ENCODE measurements at places on chromosomes 3 and 15. TPM values are rescaled to one million over a fixed set of nuclear protein-coding genes. Genes with fewer than 3 reads are reported as not detected.

Gene TMEM89
- not detected for total RNA-seq

GRCh38 chr15:77671362-77672056, 38.8 kb upstream of the LINGO1 start:
- no peak for DNase-seq

Gene GATM
- total RNA-seq: 0.87 TPM

Gene APOD
- not detected for total RNA-seq

- DNase-seq: no peak
These were observed 58.8 kb downstream of the SMARCC1 start for GRCh38 chr3:47722859-47723258.

Gene GOLGA8O
- total RNA-seq: 0.95 TPM

Gene GUCA1C
- not detected for total RNA-seq

- DNase-seq: no peak
These were observed at the start of gene CCDC54 for GRCh38 chr3:107377151-107377550. CCDC54 (plus strand) TSS chr3:107377439; CDS start chr3:107377588, 149 bp downstream.

- DNase-seq: no peak
These were observed 1497.4 kb upstream of the CADM2 start for GRCh38 chr3:83461411-83461810.

Gene SLC24A5
- total RNA-seq: not detected

DNA sequence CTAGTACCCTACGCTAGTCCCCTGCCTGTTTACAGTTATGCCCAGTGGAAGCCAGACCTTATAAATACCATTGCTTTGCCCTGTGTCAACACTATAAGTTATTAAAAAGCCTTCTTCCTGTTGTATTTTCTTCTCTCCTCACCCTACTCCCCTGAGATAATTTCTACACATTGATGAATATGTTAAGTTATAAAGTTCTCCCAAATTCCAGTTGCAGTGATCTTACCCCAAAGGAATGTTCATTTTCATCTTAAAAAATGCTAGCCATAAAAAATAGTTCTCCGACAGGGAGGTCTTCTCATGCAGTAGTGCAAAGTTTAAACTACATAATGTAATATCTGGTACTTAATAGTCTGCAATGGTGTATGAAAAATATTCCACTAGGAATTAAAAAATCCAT, 58.6 kb downstream of the MAP2K5 start:
- no peak for DNase-seq

All from CD8-positive, alpha-beta T cell (primary cell).